ENCODE measurements at places on chromosomes 1 and 21.

DNA sequence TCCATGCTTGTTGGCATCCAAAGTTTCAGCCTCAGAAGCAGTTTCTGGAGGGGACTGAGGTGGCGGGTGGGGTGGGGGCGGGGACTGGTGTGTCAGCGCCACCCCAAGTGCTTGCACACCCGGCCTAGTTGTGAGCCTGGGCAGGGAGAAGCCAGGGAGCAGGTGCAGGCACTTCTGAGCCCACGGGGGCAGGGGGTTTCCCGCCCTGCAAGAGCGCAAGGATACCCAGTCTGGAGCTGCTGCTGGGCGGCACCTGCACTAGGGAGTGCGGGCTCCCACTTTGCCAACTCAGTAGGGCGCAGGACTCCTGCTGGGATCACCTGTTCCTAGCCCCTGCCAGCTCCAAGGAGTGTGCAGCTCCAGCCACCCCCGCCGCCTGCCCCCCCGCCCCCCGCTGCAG, 33.5 kb downstream of the MAGI3 start:
- DNase-seq = no peak

- DNase-seq = no peak
Observed at GRCh38 chr1:46473991-46474390, 15.6 kb upstream of the DMBX1 start.

DNA sequence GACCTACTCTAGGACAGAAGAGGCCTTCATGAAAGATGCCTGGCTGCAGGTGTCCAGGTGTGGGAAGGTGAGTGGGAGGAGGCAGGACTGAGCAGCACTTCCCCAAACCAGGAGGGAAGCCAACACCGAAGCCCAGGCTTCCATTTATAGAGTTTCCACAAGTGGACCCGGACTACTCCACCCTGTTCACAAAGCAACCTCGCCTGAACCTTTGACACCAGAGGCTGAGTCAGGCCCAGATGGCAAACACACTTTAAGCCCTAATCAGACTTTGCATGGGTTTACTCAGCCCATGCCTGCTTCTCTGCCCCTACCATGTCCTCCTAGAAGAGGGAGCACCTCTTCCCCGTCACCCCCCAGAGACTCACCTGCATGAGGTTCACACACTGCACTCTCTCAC, 14.0 kb downstream of the PRR9 start:
- DNase-seq = no peak

DNA sequence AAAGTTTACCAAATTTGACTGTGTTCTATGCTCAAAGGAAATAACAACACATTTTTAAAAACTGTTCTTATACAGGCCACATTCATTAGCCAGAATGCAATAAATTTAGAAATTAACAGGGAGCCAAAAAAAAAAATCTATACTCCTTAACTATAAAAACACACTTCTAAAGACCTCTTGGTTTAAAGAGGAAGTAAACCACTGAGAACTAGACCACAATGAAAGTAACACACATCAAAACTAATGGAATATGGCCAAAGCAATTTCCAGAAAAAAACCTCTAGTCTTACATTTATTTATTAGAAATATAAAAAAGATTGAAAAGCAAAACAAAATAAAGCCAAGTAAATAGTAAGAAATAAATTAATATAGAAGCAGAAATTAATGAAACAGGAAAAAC, 48.9 kb upstream of the GADD45A start:
- DNase-seq = peak; percentile 62

DNA sequence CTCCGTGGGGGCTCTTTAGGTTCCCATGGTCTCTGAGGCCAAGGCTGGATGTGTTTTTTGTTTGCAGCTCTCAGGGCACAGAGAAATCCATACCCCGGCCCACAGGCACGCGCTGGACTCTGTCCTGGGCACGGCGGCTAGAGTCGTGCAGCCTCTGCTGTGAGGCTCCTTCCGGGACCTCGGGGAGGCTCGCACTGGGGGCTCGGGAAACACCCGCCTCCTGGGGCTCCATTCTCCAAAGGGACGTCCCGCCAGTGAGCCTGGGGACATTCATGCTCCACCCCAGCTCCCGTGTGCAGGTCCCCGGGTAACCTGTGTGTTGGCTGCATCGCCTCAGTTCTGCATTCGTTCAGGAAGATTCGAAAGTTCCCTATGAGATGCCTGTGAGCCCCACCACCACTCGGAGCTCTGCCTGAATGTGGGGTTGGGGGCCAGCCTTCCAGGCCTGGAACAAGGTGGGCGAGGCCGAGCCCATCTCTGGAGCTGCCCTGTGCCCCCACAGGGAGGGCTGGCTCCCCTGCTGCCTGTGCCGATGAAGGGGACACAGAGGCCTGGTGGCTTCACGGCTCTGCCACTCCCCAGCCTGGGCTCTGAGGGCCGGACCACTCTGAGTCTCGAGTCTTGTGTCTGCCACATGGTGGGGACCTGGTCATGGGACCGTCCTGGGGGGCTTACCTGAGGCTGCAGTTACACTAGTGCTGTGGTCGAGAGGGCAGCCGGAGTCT, 182.0 kb upstream of the ARHGEF16 start:
- no peak for DNase-seq

GRCh38 chr1:54791880-54792522, 9.1 kb downstream of the TTC22 start:
- DNase-seq = peak; percentile 81

- DNase-seq = no peak
Observed at GRCh38 chr1:90509225-90510048, 207.7 kb downstream of the BARHL2 start.

GRCh38 chr1:172699111-172699510, 40.2 kb downstream of the FASLG start:
- DNase-seq = peak; percentile 89

- DNase-seq = no peak
Observed at GRCh38 chr1:156388174-156389137, 19.4 kb downstream of the RHBG start.

DNA sequence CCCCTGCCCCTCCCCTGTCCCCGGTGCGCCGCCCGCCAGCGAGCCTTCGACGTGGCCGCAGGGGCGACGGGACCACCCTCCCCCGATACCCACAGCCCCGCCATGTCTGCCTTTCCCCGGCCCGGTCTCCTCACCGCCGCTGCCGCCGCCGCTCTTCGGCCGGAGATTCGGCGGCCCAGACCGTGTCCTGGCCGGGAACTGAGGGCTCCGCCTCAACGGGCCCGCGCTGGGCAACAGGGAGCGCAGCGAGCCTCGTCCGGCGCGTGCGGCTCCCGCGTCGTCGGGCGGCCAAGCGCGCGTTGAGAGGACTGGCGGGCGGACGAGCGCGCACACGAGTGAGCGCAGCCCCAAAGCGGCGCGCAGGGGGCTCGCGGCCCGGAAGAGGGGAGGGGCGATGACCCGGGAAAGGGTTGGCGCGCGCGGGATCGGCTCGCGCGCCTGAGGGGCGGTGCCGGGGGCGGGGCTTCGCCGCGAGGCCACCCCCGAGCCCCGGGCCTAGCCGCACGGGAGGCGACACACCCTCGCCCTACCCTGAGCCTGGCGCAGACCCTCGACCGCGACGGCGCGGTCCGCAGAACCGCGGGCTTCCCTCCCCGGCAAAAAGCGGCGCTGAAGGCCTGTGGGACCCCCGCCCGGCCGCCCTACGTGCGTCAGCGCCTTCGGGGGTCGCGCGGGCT, at the start of gene BTG3:
BTG3 (minus strand) TSS at position 337 of the 677 bp plus-strand sequence. CDS start 3,757 bp downstream, outside the sequence.
- peak; percentile 94 for DNase-seq

- no peak for DNase-seq
Observed at GRCh38 chr1:222252788-222253187, 295.1 kb downstream of the HHIPL2 start.

- no peak for DNase-seq
Observed at GRCh38 chr1:51922040-51922439, 43.5 kb upstream of the NRDC start.

- DNase-seq = no peak
Observed at GRCh38 chr1:217661407-217661806, 30.3 kb downstream of the SPATA17 start.

GRCh38 chr1:153058154-153058553, 842 bp upstream of the SPRR2A start:
- peak; percentile 24 for DNase-seq

GRCh38 chr21:25850126-25850842, 115.5 kb downstream of the GABPA start:
- no peak for DNase-seq

DNA sequence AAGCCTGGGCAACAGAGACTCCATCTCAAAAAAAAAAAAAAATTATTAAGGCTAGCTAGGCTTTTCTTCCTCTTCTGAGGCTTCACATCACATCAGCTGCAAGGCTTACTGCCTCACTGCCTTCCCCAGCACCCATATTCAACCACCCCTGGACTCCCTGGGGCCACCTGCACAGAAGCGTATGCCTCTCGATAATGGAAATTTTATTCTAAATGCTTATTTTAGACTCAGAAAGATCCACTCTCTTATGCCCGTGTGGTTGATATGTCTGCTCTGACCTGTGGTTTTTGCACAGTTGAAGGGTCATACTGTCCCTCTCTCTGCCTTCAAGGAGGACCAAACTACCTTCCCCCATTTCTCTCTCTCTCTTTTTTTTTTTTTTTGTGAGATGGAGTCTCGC, 1.5 kb upstream of the FCRLA start:
- DNase-seq = no peak

GRCh38 chr21:42539931-42540343, 26.3 kb downstream of the SLC37A1 start:
- peak; percentile 74 for DNase-seq

GRCh38 chr1:79785561-79785960, 779.0 kb upstream of the ADGRL4 start:
- no peak for DNase-seq

GRCh38 chr1:167726008-167726407, 4.2 kb downstream of the MPZL1 start:
- no peak for DNase-seq

GRCh38 chr1:61645476-61645875, 79.5 kb downstream of the TM2D1 start:
- DNase-seq = no peak

GRCh38 chr1:85062425-85063026, 14.2 kb upstream of the MCOLN3 start:
- no peak for DNase-seq

GRCh38 chr1:154353460-154353904, 28.2 kb downstream of the ATP8B2 start:
- peak; percentile 76 for DNase-seq

DNA sequence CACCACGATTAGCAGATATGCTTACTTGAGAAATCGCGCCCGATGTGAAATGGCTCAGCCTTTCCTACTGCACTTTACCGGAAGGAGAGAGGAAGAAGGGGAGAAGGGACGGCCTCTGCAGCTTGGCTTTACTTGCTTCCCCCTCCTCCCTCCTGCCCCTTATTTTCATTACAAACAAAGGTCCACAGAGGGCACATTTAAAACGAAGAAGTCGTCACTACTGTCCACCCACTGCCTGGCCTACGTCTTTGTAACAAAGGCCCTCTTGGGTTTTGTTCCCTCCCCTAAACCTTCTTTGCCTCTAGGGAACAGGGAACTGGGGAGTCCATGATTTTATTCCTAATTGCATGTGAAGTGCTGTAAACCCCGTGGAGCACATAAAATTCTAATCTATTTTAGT, 308.5 kb downstream of the LMX1A start:
- peak; percentile 36 for DNase-seq

GRCh38 chr1:21308847-21309652, 18.8 kb upstream of the ECE1 start:
- DNase-seq = peak; percentile 39

DNA sequence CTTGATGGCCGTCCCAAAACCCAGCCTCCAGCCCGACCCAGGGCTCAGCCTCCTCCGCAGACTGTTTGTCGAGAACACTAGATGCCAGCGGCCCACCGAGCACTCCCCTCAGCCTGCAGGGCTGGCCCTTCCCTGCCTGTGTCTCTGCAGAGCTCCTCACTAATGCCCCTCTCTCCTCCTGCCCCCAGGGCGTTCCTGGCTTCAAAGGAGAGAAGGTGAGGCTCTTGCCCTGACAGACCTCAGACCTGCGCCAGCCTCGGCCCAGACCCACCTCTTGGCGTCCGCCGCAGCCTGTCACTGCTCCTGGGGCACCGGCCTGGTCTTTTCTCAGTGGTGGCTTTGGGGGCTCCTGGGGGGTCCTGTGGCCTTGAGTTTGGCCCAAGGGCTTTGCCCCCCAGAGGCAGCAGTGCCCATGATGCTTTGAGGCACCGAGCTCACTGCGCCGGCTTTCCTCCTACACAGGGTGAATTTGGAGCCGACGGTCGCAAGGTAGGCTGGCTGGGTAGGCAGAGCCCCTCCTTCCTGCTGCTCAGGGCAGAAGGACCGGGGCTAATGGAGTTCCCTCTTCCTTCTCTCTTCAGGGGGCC, 18.4 kb downstream of the COL6A2 start:
- DNase-seq = no peak

DNA sequence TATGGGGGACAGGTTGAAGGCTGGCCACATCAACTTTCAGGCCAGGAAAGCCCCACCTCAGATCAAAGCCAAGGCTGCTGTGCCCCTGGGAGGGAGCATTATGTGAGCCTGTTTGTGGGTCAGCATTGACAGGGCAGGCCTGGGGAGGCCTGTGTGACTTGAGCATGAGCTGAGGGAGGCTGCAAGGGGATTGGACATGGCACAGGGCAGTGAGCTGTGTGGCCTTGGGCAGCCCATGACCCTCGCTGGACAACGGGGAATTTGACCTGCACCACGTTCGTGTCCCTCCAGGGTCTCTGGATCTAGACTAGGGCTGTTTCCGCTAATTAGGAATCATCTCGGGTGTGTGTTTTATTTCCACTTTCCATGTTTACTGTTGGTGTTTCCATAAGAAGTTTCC, 17.5 kb upstream of the LEFTY1 start:
- DNase-seq = no peak

DNA sequence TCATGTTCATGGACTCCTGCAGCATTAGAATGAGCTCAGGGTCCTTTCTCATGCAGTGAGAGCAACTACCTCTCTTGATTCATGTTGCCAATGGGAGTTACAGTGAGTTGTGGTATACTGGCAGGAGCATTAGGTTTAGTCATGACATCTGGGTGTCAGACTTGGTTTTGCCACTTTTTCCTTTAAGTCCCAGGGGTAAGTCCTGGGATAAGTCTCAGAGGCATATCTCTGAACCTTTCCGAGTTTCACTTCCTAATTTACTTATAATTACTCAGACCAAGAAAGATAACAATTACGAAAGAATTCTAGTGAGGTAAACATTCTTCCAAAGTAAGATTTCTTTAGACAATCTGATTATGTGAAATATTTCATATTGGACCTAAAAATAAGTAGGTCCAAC, 606.0 kb downstream of the SMYD3 start:
- DNase-seq = no peak

GRCh38 chr1:91901231-91901630, 15.3 kb upstream of the TGFBR3 start:
- no peak for DNase-seq

- no peak for DNase-seq
Observed at GRCh38 chr1:45969866-45970265, 162.6 kb downstream of the PIK3R3 start.
